ENCODE measurements at places on chromosomes 7 and 10. TPM values are rescaled to one million over a fixed set of nuclear protein-coding genes. Genes with fewer than 3 reads are reported as not detected.

GATA3 gene
- total RNA-seq, result 15.4 TPM

SLC26A5 gene
- total RNA-seq, result 0.88 TPM

TMEM60 gene
- 18.8 TPM for total RNA-seq

SEC31B gene
- total RNA-seq, result 19.7 TPM

METTL27 gene
- total RNA-seq, result 3.1 TPM

PDLIM1 gene
- total RNA-seq, result 118 TPM

PIP gene
- not detected for total RNA-seq

LRRC61 gene
- 9.7 TPM for total RNA-seq

CPED1 gene
- total RNA-seq, result 41.6 TPM

EVX1 gene
- total RNA-seq, result not detected

MSRB2 gene
- 29.4 TPM for total RNA-seq

VIPR2 gene
- total RNA-seq, result 0.97 TPM

HOXA2 gene
- total RNA-seq, result 0.83 TPM

SMKR1 gene
- total RNA-seq, result not detected

PDIA4 gene
- total RNA-seq, result 105 TPM

STOX1 gene
- 2.2 TPM for total RNA-seq

DNA sequence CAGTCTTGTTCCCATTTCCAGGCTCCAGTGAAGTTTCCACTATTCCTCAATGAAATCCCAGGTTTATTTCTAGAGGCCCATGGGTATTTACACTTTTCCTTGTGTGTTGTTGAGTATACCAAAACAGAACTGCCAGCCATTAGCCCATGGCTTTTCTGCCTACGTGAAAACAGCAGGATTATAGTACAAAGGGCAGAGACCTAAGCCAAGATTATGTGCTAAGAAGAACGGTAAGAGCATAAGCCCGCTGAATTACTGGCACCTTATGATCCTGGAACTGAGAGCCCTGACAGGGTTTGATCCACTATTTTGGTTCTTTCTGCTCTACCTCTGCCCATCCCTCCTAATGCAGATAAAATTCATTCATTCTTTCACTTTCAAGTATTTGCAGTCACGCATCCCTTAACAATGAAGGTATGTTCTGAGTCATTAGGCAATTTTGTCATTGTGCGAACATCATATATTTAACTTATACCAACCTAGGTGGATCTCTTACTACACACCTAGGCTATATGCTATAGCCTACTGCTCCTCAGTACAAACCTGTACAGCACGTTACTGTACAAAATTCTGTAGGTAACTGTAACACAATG, 16.0 kb downstream of the SEMA3C start:
- no peaks in the 10 kb centered on the region for H3K27me3 ChIP-seq
- no peak overlapping the region for H3K27ac ChIP-seq
- no peak overlapping the region for H3K4me3 ChIP-seq
- no peaks in the 10 kb centered on the region for H3K4me1 ChIP-seq
- DNase-seq, result no peak
- H3K36me3 ChIP-seq, result no peaks in the 10 kb centered on the region

GRCh38 chr10:131998845-131999681, 17.3 kb upstream of the BNIP3 start:
- DNase-seq, result peak; percentile 64
- H3K36me3 ChIP-seq, result no peaks in the 10 kb centered on the region
- H3K27ac ChIP-seq, result no peak overlapping the region

- H3K4me3 ChIP-seq, result no peak overlapping the region
- H3K27me3 ChIP-seq, result no peaks in the 10 kb centered on the region
- H3K4me1 ChIP-seq, result no peaks in the 10 kb centered on the region
- DNase-seq, result no peak
- H3K27ac ChIP-seq, result no peak overlapping the region
These were observed 197.6 kb upstream of the FZD1 start for GRCh38 chr7:91066627-91067026.

DNA sequence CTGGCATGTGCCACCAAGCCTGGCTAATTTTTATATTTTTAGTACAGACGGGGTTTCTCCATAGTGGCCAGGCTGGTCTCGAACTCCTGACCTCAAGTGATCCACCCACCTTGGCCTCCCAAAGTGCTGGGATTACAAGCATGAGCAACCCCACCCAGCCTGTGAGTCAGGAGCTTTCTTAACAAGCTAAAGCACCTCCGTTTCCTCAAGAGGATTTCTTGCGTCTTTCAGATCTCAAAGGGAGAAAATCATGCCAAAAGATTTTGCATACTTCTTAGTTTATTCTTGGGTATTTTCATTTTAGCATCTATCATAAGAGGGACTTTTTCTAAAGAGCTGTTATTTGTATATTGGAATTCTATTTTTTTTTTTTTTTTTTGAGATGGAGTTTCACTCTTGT, 47.9 kb upstream of the FOXK1 start:
- H3K27me3 ChIP-seq, result no peaks in the 10 kb centered on the region
- H3K36me3 ChIP-seq, result no peaks in the 10 kb centered on the region
- no peaks in the 10 kb centered on the region for H3K4me1 ChIP-seq
- no peak for DNase-seq

GRCh38 chr7:100568176-100568895, 5.4 kb downstream of the SAP25 start:
- no peaks in the 10 kb centered on the region for H3K27me3 ChIP-seq
- H3K36me3 ChIP-seq, result peaks cover 11% of the 10 kb centered on the region
- no peak overlapping the region for H3K4me3 ChIP-seq
- DNase-seq, result peak; percentile 87

GRCh38 chr7:30353532-30353931, 69.1 kb downstream of the ZNRF2 start:
- no peak for DNase-seq
- peaks cover 61% of the 10 kb centered on the region for H3K4me1 ChIP-seq
- no peaks in the 10 kb centered on the region for H3K27me3 ChIP-seq

DNA sequence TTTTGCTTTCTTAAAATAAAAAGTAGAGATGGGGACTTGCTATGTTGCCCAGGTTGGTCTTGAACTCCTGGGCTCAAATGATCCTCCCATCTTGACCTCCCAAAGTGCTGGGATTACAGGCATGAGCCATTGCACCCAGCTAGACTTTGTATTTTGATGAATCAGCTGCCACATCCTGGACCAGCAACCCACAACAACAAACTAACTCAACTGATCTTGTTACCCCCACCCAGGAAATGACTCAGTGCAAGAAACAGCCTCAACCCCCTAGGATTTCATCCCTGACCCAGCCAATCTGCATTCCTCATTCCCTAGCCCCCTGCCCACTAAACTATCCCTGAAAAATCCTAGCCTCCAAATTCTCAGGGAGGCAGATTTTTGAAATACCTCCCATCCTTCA, 123.8 kb downstream of the IPMK start:
- no peak for DNase-seq
- H3K4me3 ChIP-seq, result no peak overlapping the region
- no peaks in the 10 kb centered on the region for H3K27me3 ChIP-seq
- H3K36me3 ChIP-seq, result no peaks in the 10 kb centered on the region

- DNase-seq, result peak; percentile 63
- H3K4me1 ChIP-seq, result peaks cover 36% of the 10 kb centered on the region
- no peaks in the 10 kb centered on the region for H3K27me3 ChIP-seq
- no peak overlapping the region for H3K4me3 ChIP-seq
- H3K27ac ChIP-seq, result no peak overlapping the region
These were observed 23.1 kb upstream of the ZMIZ1 start for GRCh38 chr10:79045566-79046175.

DNA sequence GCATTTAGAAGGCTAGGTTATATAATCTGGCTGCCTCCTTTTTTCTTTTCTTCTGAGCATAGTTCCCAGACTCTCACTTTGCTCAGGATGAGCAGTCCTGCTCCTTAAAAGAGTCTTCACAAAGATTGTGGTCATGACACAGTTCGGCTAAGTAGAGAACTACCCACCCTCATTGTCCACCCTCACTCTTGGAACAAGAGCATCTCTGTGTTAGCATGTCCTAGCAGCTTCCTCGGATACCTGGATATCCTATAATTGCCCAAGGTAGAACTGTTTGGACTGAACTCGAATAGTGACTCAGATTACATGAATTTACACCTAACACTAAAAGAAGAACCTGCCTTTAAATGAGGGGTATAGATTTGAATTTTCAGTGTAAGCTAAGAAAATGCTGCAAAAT, 572.0 kb downstream of the SUGCT start:
- H3K27ac ChIP-seq, result no peak overlapping the region
- no peak overlapping the region for H3K4me3 ChIP-seq
- no peaks in the 10 kb centered on the region for H3K27me3 ChIP-seq
- H3K36me3 ChIP-seq, result no peaks in the 10 kb centered on the region
- no peaks in the 10 kb centered on the region for H3K4me1 ChIP-seq

GRCh38 chr10:86964847-86965190, 3.5 kb upstream of the ADIRF start:
- DNase-seq, result no peak
- no peak overlapping the region for H3K27ac ChIP-seq
- H3K27me3 ChIP-seq, result peaks cover 22% of the 10 kb centered on the region
- H3K4me1 ChIP-seq, result peaks cover 62% of the 10 kb centered on the region
- no peak overlapping the region for H3K4me3 ChIP-seq

- H3K4me1 ChIP-seq, result no peaks in the 10 kb centered on the region
- no peaks in the 10 kb centered on the region for H3K36me3 ChIP-seq
- no peaks in the 10 kb centered on the region for H3K27me3 ChIP-seq
These were observed 90.9 kb upstream of the CHST15 start for GRCh38 chr10:124184208-124184830.

- H3K27me3 ChIP-seq, result no peaks in the 10 kb centered on the region
- no peaks in the 10 kb centered on the region for H3K36me3 ChIP-seq
- DNase-seq, result no peak
- peaks cover 14% of the 10 kb centered on the region for H3K4me1 ChIP-seq
- peak overlapping the region; percentile 72 for H3K4me3 ChIP-seq
These were observed 2.2 kb downstream of the KLHL7 start for GRCh38 chr7:23107781-23108180.

DNA sequence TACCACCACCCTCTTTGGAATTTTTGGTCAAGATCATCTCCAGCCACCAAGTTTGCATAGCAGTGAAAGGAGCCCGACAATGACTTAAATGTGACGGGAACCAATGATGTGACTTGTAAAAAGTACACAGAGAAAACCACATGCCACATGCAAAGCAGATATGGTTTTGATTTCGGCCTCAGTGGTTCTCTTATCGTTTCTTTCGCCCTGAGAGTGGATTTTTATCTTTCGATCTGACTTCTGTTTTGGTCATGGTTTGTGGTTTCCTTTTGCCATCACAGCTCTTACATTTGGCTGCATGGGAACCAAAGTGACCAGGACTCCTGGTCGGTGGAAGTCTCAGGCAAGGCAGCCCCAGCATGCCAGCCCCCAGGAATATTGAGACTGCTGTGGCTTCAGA, 31.5 kb downstream of the TCF7L2 start:
- H3K36me3 ChIP-seq, result no peaks in the 10 kb centered on the region
- peaks cover 44% of the 10 kb centered on the region for H3K4me1 ChIP-seq
- no peak overlapping the region for H3K27ac ChIP-seq
- no peak for DNase-seq
- H3K27me3 ChIP-seq, result no peaks in the 10 kb centered on the region

GRCh38 chr7:130274983-130275591, 8.4 kb downstream of the CPA2 start:
- H3K27ac ChIP-seq, result no peak overlapping the region
- DNase-seq, result no peak
- H3K4me3 ChIP-seq, result no peak overlapping the region
- no peaks in the 10 kb centered on the region for H3K4me1 ChIP-seq
- H3K36me3 ChIP-seq, result no peaks in the 10 kb centered on the region
- H3K27me3 ChIP-seq, result no peaks in the 10 kb centered on the region

GRCh38 chr10:8039321-8039881, 15.1 kb upstream of the GATA3 start:
- H3K4me3 ChIP-seq, result no peak overlapping the region
- peaks cover 33% of the 10 kb centered on the region for H3K4me1 ChIP-seq
- H3K27me3 ChIP-seq, result peaks cover 100% of the 10 kb centered on the region
- H3K36me3 ChIP-seq, result no peaks in the 10 kb centered on the region
- no peak overlapping the region for H3K27ac ChIP-seq

GRCh38 chr10:89114846-89115625, 92.1 kb downstream of the CH25H start:
- H3K4me3 ChIP-seq, result no peak overlapping the region
- H3K36me3 ChIP-seq, result no peaks in the 10 kb centered on the region
- no peaks in the 10 kb centered on the region for H3K27me3 ChIP-seq
- DNase-seq, result no peak

DNA sequence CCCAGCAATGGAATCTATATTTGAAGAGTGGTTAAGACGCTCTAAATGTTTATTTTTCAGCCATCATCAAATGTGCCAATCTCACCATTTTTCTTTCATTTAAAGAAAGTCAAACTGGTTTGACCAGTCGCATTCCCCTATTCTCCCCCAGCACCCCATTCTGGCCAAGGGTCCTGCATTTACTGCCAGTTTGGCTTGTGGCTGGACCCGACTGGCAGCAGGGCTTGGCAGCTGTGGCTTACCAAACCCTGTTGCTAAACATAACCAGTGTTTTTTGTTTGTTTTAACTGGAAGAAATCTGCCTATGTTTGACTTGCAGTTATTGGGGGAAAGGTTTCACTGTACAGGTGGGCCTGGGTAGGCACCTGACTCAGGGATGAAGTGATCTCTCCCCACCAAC, 116.3 kb downstream of the CYP26A1 start:
- no peak overlapping the region for H3K27ac ChIP-seq
- DNase-seq, result no peak
- H3K27me3 ChIP-seq, result no peaks in the 10 kb centered on the region
- no peaks in the 10 kb centered on the region for H3K36me3 ChIP-seq
- H3K4me1 ChIP-seq, result no peaks in the 10 kb centered on the region

DNA sequence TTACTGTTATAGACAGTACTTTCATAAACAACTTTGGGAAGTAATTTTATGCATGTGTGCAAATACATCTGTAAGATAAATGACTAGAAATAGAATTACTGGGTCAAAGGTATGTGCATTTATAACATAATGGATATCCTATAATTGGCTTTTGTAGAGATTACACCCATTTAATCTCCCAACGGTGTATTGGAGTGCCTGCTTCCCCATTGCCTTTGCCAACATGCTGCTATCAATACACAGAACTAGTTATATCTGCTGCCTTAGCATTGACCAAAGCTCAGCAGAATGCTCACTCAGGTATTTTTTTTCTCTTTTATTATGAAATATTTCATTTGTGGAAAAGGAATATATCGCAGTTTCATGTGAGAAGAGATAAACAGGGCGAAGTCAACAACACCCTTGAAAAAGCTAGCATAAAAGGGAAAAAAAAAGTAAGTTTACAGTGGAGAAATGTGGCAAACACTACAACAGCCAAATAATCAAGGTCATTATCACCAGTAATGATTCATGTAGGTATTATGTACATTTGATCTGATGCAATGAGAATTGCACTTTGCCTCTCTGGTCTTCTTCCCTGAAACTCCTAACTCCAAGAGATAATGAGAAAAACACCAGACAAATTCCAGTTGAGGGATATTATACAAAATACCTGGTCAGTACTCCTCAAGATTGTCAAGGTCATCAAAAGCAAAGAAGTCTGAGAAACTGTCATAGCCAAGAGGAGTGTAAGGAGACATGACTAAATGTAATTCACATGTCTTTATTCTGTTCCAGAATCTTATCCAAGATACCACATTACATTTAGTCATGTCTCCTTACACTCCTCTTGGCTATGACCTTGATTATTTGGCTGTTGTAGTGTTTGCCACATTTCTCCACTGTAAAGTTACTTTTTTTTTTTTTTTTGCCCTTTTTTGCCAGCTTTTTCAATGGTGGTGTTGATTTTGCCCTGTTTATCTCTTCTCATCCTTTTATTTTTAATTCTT, 36.8 kb downstream of the MARCHF5 start:
- no peaks in the 10 kb centered on the region for H3K36me3 ChIP-seq
- H3K4me3 ChIP-seq, result no peak overlapping the region
- no peaks in the 10 kb centered on the region for H3K4me1 ChIP-seq
